Caudate nucleus (tissue), 63 donors: ENCODE measurements at places on chromosomes 11 and 22.

- no peak for DNase-seq
These were observed 36.3 kb downstream of the PDE2A start for GRCh38 chr11:72637926-72638325.

GRCh38 chr11:6229911-6230310 lies 4.5 kb downstream of the FHIP1B start:
- no peak for DNase-seq

DNA sequence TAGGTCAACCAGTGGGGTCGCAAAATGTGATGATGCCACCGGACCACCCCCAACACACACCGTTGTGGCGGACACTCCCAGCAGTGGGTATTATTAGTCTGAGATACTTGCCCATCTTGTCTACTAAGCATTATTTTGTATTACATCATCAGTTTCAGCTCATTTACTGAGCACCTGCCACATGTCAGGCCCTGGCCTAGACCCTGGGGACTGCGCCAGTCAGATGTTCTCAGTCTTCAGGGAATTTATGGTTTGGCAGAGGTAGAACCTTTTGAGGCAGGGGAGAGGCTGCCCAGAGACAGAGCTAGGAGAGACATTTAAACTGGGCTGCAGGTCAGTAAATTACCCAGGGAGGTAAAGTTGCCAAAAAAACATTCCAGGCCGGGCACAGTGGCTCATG lies 43.1 kb upstream of the GCAT start:
- no peak for DNase-seq

- no peak for DNase-seq
These were observed 12.6 kb downstream of the RAB36 start for GRCh38 chr22:23157560-23158515.

- DNase-seq: no peak
These were observed 67.1 kb downstream of the CD82 start for GRCh38 chr11:44632466-44633123.

GRCh38 chr11:61764606-61765260 lies 12.3 kb downstream of the MYRF start:
- DNase-seq: no peak

DNA sequence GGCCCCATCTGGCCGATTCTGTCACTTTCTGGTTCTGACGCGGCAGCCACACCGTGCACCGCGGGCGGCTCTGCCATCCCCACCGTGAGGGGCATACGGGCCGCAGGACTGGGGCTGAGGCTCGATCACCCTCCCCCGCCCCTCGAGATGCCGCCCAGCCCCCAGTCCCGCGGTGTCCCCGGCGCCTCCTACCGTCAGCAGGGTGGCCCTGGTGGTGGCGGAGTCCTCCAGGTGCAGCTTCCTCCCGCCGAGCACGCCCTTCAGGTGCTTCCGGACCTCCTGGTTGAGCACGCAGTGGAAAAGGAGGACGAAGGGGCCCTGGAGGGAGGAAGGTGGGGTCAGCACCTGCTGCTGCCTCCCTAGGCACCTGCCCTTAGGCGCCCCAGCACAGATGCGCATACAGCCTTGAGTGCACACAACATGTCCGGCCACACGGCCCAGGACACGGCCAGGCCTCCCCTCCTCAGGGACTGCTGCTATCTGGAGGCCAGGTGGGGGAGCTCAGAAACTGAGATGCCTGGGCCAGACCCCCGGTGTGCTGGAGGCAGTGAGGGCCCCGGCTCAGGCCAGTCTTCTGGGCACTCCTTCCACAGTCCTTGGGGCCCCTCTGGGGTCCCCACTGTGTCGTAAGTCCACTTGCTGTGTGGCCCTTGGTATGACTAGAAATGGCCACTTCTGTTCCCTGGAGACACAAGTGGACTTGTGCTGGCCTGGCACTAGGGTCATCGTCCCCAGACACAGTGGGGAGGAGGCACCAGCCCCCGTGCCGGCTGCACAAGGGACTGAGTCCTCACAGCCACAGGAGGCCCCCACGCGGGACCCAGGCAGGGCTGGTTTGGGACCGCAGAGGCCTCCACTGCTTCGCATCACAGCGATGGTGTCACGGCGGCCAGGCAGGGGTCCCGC lies 31.5 kb downstream of the TRMU start:
- DNase-seq: no peak

GRCh38 chr11:79428406-79428805 lies 12.4 kb downstream of the TENM4 start:
- no peak for DNase-seq

DNA sequence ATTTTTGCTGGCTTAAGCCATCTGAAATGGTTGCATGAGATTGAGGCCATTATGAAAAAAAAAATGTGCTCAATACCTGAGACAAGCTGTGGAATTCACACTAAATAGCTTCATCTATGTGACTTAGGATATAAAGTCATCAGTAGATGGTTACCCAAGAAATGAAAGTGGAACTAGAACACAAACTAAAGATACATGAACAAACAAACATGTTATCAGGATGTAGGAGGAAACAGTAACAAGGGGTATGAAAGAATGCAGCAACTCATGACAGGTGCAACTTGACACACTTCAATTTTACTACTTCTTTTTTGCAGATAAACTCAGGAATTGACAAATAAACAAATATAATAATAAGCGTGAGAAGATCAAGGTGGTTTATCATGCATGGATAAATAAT lies 155.0 kb downstream of the WT1 start:
- DNase-seq: no peak

DNA sequence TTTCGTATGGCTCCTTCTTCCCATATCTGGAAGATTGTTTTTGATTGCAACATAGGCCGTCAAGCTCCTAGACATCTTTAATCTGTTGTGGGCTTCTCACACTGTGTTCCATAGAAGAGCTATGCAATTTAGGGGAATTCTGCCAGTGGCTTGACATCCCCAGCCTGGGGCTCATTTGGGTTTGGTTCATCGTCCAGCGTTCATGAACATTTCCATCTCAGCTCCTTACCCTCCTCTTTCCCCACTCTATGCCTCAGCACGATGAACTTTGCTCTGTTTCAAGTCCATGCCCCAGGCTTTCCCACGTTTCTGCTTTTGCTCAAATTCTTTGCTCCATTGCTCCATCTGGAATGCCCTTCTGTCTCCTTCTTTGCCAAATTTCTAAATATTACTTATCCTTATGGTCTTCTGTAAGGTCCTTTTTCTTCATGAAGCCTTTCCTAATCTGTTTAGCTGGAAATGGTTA lies 26.1 kb upstream of the CLMP start:
- no peak for DNase-seq

DNA sequence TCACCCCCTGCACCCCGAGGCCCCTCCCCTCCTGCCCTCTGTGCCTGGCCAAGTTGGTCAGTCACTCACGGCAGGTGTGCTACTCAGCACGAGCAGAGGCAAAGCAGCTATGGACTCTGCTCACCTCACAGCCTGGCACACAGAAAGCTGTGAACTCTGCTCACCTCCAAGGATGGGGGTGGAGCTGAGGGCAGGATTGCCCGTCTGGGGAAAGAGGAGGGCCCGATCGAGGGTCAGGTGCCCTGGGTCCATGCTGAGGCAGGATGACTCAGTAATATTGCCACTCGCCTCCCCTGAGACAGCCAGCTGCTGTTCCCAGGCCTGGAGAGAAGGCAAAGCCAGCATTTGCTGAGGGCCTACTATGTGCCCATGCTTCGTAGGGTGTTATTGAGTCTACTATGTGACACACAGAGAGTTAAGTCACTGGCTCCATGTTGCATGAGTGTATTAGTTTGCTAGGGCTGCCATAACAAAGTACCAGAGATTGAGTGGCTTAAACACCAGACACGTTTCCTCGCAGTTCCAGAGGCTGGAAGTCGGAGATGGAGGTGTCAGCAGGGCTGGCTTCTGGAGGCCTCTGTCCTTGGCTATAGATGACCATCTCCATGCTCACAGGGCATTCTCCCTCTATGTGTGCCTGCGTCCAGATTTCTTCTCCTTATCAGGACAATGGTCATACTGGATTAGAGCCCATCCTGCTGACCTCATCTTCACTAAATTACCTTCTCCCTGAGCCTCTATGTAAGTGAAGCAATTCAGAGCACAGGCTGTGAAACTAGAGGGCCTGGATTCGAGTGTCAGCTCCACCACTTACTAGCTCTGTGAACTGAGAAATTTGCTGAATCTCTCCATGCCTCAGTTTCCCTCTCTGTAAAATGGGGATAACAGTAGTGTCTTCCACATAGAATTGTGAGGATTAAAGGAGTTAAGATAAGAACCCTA lies 13.2 kb upstream of the TSKU start:
- DNase-seq: no peak

GRCh38 chr11:119372260-119373058 lies 9.0 kb downstream of the USP2 start:
- DNase-seq: no peak

GRCh38 chr11:1317993-1318392 lies 8.6 kb upstream of the TOLLIP start:
- DNase-seq: no peak

GRCh38 chr22:49302150-49302460 lies 525.6 kb downstream of the BRD1 start:
- DNase-seq: no peak

DNA sequence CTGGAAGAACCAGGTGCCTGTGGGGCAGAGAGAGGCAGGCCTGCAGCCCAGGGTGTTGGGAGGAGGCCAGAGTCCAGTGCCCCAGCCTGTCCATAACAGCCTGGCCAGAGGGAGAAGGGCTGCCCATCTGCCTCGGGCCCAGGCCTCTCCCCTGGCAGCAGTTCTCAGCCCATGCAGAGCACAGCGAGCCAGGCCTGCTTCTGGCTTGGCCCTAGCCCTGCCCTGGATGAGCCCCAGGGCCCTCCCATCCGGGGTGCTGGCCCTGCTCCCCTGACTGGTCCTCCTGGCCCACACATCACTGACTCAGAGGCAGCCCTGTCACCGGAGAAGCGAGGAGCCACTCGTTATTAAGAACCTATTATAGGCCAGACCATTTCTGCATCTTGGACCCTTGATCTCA lies 19.7 kb upstream of the MYRF start:
- DNase-seq: no peak

GRCh38 chr22:28711820-28712777 lies 29.5 kb downstream of the CHEK2 start:
- DNase-seq: no peak

DNA sequence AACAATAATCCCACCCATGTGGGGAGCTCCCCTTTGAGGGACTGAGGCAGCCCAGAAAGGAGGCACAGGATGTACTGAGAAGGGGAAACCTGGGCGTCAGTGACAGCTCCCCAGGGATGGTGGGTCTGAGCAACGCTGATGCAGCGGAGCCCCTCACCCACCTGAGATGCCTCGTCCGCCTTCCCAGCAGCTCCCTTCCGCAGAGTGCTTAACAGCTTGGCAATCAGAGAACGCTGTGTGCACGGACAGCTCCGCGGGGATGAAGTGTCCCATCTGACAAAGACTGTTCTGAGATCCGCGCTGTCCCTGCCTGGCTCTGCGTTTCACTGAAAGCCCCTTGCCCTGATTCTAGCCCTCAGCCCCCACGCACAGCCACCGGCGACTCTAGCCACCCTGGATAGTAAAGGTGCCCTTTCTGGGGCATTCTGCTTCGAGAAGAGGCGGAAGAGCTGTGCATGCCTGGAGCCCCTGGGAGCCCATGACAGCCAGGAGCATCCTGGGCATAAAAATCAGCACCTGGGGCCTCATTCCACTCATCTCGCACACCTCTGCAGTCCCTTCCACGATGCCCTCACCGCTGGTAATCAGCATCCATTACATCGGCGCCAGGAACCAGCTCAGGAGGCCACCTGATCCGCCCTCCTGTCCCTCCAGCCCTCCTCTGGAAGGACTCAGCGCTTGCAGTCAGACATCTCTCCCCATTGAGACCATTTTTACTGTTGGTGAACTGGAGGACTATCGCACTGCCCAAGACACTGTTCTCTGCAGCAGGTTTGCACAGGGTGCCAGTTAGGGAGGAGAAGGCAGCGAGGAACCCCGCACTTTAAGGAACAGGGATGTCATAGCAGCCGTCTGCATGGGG lies 10.7 kb downstream of the KCNJ5 start:
- no peak for DNase-seq

- DNase-seq: no peak
These were observed 18.3 kb upstream of the OR5M8 start for GRCh38 chr11:56509439-56509838.
